Left colon (tissue), 2 donors: ENCODE measurements at places on chromosomes 1 and 21.

DNA sequence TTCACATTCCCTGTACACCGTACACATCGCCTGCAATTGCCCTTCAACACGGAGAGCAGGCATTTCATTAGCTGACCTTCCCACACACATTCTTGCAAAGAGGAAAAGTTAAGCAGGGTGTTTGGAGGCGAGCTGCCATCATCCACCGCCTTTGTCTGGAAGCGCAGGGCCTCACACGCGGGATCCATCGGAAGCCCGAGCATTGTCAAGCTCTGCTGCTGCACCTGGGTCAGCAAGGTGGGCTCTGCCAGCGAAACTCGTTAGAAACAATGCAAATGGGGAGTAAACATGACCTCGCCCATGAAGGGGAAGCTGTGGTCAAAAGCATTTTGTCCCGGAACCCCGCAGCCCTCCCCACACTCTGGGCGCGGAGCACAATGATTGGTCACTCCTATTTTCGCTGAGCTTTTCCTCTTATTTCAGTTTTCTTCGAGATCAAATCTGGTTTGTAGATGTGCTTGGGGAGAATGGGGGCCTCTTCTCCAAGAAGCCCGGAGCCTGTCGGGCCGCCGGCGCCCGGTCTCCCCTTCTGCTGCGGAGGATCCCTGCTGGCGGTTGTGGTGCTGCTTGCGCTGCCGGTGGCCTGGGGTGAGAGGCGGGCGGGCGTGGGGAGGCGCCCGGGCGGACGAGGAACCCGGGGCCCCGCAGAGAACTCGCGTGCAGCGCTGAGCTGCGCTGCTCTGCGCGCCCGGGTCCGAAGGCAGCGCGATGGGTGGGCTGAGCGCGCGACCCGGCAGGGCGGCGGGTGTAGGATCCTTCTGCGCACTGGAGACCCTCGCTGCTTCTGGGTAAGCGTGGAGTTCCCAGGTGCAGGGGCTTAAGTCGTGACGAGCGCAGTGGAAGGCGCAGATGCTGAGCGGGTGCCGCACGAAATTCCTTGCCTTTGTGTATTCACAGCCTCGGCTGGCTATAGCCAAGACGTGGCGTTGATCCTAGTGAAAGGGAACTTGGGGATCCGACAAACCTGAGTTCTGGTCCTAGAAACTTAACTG lies at the start of gene CR1:
CR1 (plus strand) TSS at position 357 of the 992 bp plus-strand sequence; CDS start at position 468, 111 bp downstream.
- no peak for DNase-seq

DNA sequence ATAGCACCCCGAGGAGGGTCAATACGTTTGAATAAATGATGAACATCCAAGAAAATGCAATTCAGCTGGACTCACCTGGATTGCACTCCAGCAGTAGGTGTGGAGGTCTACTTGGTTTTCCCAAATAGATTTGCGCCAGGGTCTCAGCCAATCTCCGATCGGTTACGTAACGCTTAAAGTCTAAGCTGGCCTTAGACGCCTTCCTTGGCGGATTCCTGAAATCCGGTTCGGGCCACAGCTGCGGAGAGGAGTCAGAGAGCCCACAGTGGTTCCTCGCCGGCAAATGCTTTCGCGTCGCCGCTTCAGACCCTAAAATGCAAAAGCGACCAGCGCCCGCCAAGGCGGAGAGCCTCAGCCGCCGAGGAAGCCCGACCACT lies 322 bp downstream of the TFB2M start:
- DNase-seq = no peak

DNA sequence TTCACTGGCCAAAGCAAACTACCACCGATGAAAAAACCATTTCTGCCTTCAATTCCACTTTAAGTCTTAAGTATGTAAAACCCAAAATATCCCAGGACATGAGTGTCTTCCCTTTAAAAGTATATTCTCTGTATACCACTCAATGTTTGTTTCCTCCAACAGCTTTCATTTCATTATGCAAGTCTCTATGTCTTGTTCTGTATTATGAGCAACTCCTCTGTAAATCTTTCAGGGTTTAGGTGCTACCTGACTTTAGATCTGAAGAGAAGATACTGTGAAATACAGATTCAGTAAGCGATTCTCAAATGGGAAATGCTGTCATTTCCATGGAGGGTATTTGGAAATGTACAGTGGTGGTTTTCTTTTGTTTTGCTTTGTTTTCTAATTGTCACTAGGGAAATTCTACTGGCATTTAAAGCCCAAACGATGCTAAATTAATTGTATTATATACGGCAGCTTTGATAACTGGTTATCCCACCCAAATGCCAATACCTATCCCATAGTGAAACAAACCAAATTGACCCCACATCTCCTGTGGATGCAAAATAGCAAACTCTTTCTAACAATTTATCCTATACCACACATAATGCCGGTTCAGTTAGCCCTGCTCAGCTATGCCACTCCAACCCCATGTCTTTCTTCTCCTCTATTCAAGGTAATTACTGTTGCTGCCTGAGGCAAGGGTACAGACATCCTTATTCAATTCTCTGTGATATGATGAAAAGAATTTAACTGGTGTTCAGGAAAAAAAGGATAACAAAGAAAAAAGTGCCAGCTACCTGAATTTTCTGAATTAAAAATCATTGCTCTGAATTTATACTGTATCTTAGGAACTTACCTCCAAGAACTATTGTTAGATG lies 182.8 kb downstream of the EIF4G3 start:
- no peak for DNase-seq

DNA sequence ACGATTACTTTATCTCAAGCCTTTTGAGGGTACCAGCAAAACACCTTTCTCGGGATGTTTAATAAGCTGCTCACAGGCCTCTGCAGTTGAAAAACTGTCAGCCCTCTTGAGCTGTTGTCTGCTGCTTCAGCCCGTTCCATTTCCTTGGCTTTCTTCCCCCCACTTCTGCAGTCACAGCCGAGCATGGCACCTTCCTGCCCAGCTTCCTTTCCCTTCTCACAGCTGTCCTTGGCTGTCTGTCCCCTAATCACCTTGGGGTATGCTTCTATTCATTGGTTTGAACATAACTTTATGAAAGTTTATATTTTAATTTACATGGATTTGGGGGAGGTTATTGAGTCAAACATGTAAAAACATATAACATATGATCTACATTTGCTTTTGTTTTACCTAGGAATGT lies 6.9 kb upstream of the PROX1 start:
- DNase-seq = no peak

- no peak for DNase-seq
These were observed 244.4 kb downstream of the ZNF648 start for GRCh38 chr1:181817091-181817490.

GRCh38 chr1:154859786-154860155 lies 10.3 kb downstream of the KCNN3 start:
- no peak for DNase-seq

DNA sequence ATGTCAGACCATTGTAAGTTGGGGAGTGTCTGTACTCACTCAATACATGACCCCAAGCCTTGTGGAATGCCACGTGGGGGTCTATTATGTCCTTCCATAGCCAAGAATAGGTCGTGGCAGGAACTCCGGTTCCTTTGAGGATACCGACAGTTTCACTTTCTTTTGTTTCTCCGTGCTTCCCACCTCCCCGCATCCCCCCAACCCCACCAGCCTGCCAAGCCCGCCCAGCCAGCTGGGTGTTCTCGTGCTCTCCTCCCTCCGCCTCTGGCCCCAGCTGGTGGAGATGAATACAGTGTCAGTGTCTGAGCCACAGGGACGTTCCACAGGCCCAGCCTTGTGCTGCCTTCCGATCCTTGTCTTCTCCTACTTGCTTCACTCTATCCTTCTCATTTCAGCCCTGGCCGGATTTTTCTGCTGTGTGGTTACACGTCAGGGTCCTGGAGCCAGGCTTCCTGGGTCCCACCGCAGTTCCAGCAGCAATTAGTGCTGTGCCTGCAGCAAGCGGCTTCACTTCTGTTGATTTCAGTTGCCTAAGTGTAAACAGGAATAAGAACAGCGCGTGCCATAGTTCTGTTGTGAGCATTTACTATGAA lies 4.1 kb upstream of the AGTRAP start:
- DNase-seq = peak; percentile 45

DNA sequence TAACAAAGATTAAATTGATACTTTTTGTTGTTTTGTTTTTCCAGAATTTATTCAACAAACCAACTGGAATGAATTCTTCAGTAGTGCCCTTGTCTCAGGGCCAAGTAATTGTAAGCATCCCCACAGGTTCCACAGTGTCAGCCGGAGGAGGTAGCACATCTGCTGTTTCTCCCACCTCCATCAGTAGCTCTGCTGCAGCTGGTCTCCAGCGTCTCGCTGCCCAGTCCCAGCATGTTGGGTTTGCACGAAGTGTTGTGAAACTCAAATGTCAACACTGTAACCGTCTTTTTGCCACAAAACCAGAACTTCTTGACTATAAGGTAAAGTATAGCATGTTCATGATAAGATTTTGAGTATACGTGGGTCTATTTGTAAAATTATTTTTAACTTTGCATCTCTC lies 118.5 kb downstream of the ZMYM4 start:
- DNase-seq = no peak

- no peak for DNase-seq
These were observed 26.1 kb downstream of the RIPK4 start for GRCh38 chr21:41740604-41741252.

DNA sequence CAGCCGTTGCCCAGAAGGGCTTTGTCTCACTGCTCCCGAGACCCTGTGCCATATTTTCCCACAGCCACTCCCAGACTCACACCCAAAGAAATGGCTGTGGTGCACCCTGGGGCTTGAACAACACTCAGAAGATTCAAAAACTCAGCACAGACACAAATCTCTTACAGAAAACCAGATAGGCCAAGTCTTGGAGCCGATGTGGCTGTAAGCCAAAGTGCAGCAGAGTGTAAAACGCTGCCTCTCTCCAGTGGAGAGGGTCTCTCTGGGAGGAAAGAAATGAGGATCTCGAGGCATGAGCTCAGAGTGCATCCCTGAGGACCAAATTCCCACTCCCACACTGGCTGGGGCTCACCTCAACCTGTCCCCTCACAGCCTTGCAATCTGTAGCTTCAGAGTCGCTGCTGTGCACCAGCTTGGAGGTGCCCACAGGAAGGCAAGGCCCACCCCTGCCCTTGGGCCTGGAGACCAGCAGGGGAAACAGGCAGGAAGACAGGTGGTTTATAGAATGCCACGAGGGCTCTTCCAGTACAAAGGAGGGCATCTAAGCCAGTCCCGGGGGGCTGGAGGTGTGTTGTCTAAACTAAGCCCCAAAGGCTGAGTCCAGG lies 171.3 kb upstream of the AJAP1 start:
- DNase-seq = no peak

DNA sequence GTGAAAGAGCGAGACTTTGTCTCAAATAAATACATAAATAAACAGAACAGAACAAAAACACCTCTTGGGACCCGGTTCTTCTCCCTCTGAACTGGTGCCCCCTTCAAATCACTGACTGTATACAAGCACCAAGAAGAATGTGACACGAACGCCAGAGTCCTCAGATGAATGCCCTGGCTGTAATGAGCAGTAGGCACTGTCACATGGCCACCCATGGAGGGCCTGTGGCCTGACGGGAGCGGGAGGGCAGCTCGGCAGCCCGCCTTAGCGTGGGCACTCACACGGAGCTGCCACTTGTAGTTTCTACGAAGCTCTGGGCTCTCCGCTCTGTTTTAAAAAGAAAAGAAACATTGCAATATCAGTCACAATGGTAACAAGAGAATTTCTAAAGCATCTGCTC lies 146.0 kb downstream of the PEX14 start:
- no peak for DNase-seq

DNA sequence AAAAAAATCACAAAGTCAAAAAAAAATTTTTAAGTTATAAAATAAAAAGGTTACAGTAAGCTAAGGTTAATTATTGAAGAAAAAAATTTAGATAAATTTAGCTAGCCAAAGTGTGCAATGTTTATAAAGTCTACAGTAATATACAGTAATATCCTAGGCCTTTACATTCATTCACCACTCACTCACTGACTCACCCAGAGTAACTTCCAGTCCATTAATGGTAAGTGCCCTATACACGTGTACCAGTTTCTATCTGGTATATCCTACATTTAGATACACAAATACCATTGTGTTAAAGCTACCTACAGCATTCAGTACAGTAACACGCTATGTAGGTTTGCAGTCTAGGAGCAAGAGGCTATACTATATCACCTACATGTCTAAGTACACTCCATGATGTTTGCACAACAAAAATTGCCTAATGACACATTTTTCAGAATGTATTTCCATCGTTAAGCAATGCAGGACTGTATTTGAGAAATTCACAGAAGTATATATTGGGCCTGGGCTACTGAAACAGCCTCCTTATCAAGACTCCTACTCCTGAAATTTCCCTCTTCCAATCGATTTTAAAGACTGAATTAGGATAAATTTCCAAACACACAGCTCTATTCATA lies 155.1 kb downstream of the COP1 start:
- DNase-seq = no peak
